ENCODE measurements at places on chromosomes 12 and 14. TPM values are rescaled to one million over a fixed set of nuclear protein-coding genes. Genes with fewer than 3 reads are reported as not detected.

EPYC gene
- total RNA-seq: not detected

KRT5 gene
- total RNA-seq: 0.16 TPM

LRRC43 gene
- total RNA-seq: 0.70 TPM

PIK3C2G gene
- not detected for total RNA-seq

TMEM179 gene
- not detected for total RNA-seq

ASIC1 gene
- total RNA-seq: 2.2 TPM

PLEKHG7 gene
- total RNA-seq: not detected

TDRD9 gene
- 2.5 TPM for total RNA-seq

CRIP2 gene
- total RNA-seq: 1,081 TPM

SLC39A2 gene
- total RNA-seq: not detected

RHNO1 gene
- total RNA-seq: 4.3 TPM

RBM19 gene
- 15.8 TPM for total RNA-seq

PTHLH gene
- not detected for total RNA-seq

ENDOU gene
- total RNA-seq: not detected

USP5 gene
- total RNA-seq: 62.0 TPM

ITGB7 gene
- 0.76 TPM for total RNA-seq

RFLNA gene
- 0.19 TPM for total RNA-seq

DPF3 gene
- total RNA-seq: 27.3 TPM

INHBC gene
- total RNA-seq: not detected

FGF23 gene
- not detected for total RNA-seq

GLT1D1 gene
- total RNA-seq: 0.68 TPM

CD9 gene
- 46.9 TPM for total RNA-seq

LTB4R2 gene
- 0.57 TPM for total RNA-seq

DDX23 gene
- total RNA-seq: 37.2 TPM

ATG14 gene
- 12.8 TPM for total RNA-seq

COL2A1 gene
- total RNA-seq: not detected

All from Right ventricle myocardium inferior (tissue), 1 donor.